ENCODE measurements at places on chromosomes 11 and 22. TPM values are rescaled to one million over a fixed set of nuclear protein-coding genes. Genes with fewer than 3 reads are reported as not detected.

The TSSK2 gene
- total RNA-seq, result not detected

The ATP6V1E1 gene
- total RNA-seq, result 31.2 TPM

The TSPAN32 gene
- 92.6 TPM for total RNA-seq

DNA sequence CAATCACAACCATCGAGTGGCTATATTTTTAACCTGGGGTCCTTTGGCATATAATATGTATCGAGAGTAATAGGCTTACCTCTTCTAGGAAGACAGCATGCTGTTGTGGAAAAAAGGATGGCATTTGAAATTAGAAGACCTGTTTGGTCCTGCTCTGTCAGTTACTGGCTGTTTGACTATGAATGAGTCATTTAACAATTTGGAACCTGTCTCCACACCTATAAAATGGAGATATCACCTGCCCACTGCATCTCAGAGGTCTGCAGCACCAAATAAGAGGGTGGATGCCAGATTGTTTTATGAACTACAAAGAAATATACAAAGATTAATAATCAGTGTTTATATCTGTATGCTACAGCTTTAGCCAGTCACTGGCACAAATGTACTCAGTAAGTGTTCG is 60.8 kb downstream of the SLC25A17 start:
- DNase-seq, result no peak

GRCh38 chr11:90783111-90783510 is 560.3 kb upstream of the CHORDC1 start:
- no peak for DNase-seq

GRCh38 chr22:37917874-37918548 is 11.9 kb downstream of the MICALL1 start:
- no peak for DNase-seq

DNA sequence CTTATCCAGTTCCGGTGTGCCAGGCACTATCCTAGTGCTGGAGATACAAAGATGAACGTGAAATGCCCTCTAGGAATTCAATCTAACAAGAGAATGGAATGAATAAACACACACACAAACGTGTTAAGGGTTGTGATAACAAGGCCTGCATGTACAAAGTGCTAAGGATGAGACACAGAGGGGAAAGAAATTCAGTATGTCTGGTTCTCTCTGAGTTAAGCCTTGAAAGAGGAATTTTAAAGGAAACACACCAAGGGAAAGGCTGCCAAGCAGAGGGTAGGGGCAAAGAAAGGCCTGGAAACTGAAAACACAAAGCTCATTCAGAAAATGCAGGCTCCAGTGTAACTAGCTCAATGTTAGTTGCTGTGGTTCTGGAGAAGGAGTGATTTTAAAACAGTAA is 4.2 kb downstream of the CHKA start:
- no peak for DNase-seq

GRCh38 chr22:19179497-19180048 is 1.0 kb upstream of the SLC25A1 start:
- DNase-seq, result peak; percentile 73

GRCh38 chr11:134598368-134598767 is 186.3 kb upstream of the B3GAT1 start:
- no peak for DNase-seq

- no peak for DNase-seq
Measured at GRCh38 chr11:120784566-120785251, 239.2 kb upstream of the TBCEL start.

DNA sequence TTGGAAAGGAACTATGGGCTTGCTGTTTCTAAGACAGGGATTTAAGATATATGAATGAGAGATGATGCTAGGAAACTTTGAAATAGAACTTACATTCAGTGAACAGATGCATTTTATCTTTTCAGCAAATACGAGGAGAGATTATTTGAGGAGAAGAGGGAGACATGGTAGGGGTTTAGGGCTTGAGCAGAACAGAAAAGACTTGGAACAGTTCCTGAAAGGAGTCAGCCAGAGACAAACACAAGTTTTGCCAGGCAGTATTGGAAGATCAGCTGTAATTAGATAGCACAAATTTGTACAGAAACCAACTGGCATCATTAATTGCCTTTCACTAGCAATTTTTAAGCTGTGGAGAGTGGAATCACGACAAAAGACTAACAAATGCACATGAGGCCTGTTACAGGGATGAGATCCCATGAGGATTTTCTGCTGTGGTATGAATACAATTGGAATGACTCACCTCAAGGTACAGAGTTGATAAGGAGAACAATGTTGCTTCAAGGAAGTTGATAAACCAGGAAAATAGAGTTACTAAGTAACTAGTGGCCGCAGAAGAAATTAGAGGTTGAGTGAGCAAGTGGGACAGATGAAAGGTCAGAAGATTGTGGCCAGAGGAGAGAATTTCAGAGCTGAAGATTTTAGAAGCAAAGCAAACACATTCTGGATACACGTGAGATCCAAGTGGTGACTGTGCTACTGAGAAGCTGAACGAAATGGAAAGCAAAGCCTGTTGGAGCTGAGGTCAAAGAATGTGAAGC is 67.9 kb downstream of the CYB5R2 start:
- DNase-seq, result no peak

DNA sequence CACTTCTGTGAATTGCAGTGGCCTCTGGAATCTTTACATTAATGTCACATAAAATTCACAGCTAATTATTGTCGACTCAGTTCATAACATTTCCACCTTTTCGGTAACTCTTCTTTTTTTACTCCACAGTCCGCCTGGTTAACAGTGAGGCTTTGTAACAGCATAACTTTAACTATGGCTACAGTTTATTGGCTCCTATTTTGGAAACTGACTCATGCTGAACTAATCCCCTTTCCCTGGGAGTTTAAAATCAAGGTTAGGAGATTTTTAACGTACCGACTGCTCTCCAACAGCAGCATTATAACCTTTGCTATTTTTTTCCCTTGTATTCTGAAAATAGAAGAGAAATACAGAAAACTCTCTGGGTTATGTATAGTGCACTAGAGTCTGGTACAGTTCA is 3.2 kb upstream of the POGLUT3 start:
- DNase-seq, result no peak

DNA sequence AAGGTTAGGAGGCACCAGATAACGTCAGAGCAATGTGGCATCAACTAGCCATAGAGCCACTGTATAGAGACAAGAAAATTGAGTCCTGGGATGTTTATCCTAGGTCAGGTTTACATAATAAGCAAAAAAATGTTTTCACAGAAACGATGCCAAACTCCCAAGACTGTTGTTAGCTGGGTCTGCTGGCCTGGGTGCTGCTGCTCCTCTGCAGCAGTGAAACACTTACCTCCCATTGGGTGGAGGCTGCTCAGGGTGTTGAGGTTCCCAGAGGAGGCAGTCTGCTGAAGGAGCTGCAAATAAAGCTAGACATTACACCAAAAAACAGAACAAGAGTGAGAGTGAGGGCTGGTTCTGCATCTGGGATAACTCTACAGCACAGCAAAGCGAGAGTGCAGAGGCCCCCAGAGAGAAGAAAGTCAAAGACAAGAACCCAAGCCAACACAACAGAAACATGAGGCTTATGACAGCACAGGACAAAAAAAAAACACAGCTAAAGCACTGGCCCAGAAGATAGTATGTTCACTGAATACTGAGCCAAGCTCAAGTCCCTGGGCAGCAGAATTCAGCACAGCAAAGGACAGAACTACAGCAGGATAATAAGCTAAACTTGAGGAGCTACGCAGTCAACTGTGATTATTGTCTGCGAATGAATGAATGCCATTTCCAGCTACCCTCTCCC is 29.9 kb upstream of the RAPSN start:
- no peak for DNase-seq

- peak; percentile 88 for DNase-seq
Measured at GRCh38 chr22:48098243-48098920, 1335.9 kb downstream of the TBC1D22A start.

DNA sequence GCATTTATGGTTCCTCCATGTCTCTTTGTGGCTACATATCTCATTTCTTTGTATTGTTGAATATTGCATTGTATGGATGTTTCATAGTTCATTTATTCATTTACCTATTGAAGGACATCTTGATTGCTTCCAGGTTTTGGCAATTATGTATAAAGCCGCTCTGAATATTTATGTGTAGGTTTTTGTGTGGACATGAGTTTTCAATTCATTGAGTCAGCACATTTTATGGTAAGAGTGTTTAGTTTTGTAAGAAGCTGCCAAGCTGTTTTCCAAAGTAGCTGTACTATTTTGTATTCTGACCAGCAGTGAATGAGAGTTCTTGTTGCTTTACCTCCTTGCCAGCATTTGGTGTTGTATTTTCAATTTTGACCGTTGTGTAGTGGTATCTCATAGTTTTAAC is 39.2 kb downstream of the KDM2A start:
- DNase-seq, result no peak

- DNase-seq, result no peak
Measured at GRCh38 chr11:86578727-86579405, 93.5 kb downstream of the ME3 start.

- DNase-seq, result no peak
Measured at GRCh38 chr11:101618709-101619108, 34.9 kb upstream of the TRPC6 start.

DNA sequence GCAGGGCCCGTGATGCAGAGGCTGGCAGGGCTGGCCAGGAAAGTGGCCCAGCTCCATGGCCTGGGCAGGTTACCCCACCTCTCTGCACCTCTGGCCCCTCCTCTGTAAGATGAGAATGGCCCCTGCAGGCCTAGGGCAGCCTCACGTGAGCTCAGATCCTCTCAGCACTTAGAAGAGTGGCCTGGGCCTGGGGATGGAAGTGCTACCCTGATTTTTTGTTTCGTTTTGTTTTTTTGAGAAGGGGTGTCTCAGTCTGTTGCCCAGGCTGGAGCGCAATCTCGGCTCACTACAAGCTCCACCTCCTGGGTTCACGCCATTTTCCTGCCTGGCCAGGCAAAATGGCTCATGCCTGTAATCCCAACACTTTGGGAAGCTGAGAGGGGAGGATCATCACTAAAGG is 982 bp downstream of the APOBEC3H start:
- DNase-seq, result no peak

DNA sequence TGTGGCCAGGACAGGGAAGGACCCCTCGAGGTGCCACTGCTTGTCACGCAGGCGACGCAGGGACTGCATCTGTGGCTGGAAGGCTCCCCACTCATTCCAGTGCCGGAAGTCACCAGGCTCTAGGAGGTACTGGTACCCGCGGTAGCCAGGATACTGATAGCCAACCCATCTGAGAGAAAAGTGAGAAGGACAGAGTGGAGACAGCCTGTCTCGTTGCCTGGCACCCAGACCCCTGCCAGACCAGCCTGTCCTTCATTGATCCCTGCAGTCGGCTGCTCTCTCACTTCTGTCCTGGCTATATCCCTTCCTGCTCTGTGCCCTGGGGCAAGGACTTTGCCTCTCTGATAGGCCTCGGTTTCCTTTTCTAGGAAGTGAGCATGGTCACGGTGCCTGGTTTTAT is 9.6 kb upstream of the TPST2 start:
- no peak for DNase-seq

DNA sequence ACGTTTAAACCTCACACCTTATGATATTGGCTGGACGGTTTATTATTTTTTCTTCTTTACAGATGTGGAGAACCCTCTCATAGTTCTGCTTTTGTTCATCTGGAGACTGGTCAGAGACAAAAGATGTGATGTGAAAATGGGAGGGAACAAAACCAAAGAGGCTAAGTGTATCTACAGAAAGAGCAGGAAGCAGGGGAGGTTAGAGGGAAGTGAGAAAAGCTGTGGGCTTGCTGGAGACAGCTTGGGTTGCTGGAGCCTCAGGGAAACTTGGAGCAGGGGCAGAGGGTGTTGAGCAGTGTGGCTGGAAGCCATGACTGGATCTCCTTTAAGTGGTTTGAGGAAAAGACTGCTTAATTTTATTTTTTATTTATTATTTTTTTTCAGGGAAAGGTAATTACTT is 79.0 kb upstream of the SNX19 start:
- DNase-seq, result no peak

DNA sequence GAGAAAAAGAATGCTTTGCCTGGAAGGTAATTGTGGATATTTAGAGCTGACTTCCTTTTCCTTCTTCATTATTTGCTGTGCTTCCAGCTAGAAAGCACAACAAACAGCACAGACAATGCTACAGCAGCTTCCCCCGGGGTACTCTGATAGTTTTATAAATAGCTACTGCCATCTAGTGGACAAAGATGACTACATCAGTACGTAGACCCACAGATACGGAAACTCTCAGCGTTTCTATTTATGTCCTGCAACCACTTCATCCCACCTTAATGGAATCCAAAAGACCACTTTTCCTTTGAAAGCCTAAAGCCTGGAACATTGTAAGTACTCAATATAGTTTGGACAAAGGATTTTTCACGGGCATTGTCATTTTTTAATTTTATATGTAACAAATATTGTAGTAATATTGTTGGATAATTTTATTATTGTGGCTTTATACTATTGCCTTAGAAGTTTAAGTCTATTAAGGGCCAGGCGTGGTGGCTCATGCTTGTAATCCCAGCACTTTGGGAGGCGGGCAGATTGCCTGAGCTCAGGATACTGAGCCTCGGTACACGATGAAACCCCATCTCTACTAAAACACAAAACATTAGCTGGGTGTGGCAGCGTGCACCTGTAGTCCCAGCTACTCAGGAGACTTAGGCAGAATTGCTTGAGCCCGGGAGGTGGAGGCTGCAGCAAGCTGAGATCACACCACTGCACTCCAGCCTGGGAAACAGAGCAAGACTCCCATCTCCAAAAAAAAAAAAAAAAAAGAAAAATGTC is 7.5 kb downstream of the HSPA8 start:
- DNase-seq, result peak; percentile 81

DNA sequence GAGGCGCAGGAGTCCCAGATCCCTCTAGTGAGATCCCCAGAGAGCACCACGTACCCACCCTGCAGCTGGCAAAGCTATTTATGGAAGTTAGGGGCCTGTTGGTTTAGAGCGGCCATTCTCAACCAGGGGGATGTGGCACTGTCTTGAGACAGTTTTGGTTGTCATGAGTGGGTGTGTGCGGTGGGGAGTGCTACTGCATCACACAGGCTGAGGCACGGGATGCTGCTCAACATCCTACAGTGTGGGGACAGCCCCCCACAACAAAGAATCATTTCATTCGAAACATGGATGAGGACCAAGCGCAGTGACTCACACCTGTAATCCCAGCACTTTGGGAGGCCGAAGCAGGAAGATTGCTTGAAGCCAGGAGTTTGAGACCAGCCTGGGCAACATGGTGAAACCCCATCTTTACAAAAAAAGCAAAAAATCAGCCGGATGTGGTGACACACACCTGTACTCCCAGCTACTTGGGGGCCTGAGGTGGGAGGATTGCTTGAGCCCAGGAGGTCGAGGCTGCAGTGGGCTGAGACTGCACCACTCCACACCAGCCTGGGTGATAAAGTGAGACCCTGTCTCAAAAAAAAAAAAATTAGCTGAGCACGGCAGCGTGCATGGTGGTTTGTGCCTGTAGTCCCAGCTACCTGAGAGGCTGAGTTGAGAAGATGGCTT is 28.2 kb downstream of the GGT5 start:
- DNase-seq, result no peak

- DNase-seq, result no peak
Measured at GRCh38 chr22:29801796-29802195, 34.6 kb downstream of the UQCR10 start.

- no peak for DNase-seq
Measured at GRCh38 chr11:81655351-81655750, 1078.3 kb downstream of the FAM181B start.
